ENCODE measurements at places on chromosomes 5 and 9. TPM values are rescaled to one million over a fixed set of nuclear protein-coding genes. Genes with fewer than 3 reads are reported as not detected.

Gene PFDN1
- 47.9 TPM for total RNA-seq

- peaks cover 7% of the 10 kb centered on the region for H3K4me1 ChIP-seq
- no peaks in the 10 kb centered on the region for H3K36me3 ChIP-seq
- DNase-seq, result no peak
- H3K4me3 ChIP-seq, result no peak overlapping the region
- no peak overlapping the region for H3K27ac ChIP-seq
- H3K27me3 ChIP-seq, result no peaks in the 10 kb centered on the region
These were observed 2.5 kb upstream of the CACFD1 start for GRCh38 chr9:133457233-133457632.

DNA sequence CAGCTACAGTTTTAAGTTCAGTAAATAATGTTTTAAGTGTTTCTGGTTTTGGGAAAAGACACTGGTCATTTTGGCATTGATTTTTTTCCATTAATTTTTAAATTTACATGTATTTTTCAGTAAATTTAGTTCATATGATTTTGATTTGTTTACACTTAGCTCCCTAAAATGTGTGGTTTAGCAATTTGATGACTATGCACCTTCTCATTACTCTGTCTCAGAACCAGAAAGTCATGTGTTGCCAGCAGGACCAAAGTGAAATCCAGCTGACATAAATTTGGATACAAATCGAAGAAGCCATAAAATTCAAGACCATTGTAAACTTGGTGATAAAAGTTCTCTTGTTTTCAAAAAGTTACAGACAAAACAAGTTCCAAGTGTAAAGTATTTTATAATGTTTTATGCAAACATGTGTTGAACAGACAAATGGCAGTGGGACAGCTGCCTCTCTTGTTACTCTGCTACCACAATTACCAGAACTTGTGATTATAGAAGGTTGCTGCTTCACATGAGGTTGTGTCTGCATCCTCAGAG is 354.8 kb downstream of the NR2F1-AS1 start:
- no peak for DNase-seq
- H3K27me3 ChIP-seq, result no peaks in the 10 kb centered on the region
- H3K36me3 ChIP-seq, result no peaks in the 10 kb centered on the region
- no peak overlapping the region for H3K4me3 ChIP-seq

- H3K27me3 ChIP-seq, result no peaks in the 10 kb centered on the region
- no peaks in the 10 kb centered on the region for H3K36me3 ChIP-seq
- H3K27ac ChIP-seq, result no peak overlapping the region
- no peak for DNase-seq
- H3K4me3 ChIP-seq, result no peak overlapping the region
These were observed 186.3 kb upstream of the TUSC1 start for GRCh38 chr9:25864509-25864908.

Gene CDC20B
- not detected for total RNA-seq

Gene UNC13B
- total RNA-seq, result 9.7 TPM

DNA sequence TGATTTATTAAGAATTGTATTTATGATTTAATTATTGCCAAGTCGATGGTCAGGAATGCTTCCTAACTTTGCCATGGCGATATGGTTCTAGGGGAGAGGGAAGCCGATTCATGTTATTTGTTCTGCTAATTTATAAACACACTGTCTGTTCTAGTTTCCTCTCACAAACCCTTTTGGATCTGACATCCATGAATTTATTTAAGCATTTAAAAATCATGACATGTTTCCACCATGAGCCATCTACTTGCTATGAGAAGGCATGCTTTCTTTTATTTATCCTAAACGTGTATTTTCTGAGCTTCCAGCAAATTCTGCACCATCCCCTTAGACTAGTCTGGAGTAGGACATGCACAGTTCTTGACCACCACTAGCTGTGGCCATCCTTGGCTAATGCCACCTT is 136.6 kb upstream of the STC2 start:
- H3K36me3 ChIP-seq, result no peaks in the 10 kb centered on the region
- peaks cover 17% of the 10 kb centered on the region for H3K4me1 ChIP-seq
- no peak overlapping the region for H3K27ac ChIP-seq
- H3K27me3 ChIP-seq, result no peaks in the 10 kb centered on the region

- H3K36me3 ChIP-seq, result no peaks in the 10 kb centered on the region
- H3K27me3 ChIP-seq, result peaks cover 66% of the 10 kb centered on the region
- no peak overlapping the region for H3K27ac ChIP-seq
- DNase-seq, result no peak
- peaks cover 15% of the 10 kb centered on the region for H3K4me1 ChIP-seq
These were observed 3.9 kb upstream of the BARX1 start for GRCh38 chr9:93958819-93959682.

GRCh38 chr9:68819065-68819464 is 114.0 kb downstream of the PIP5K1B start:
- H3K27me3 ChIP-seq, result no peaks in the 10 kb centered on the region
- no peak for DNase-seq
- no peak overlapping the region for H3K27ac ChIP-seq
- H3K36me3 ChIP-seq, result no peaks in the 10 kb centered on the region
- H3K4me3 ChIP-seq, result no peak overlapping the region

Gene ANKRD33B
- total RNA-seq, result 2.2 TPM

DNA sequence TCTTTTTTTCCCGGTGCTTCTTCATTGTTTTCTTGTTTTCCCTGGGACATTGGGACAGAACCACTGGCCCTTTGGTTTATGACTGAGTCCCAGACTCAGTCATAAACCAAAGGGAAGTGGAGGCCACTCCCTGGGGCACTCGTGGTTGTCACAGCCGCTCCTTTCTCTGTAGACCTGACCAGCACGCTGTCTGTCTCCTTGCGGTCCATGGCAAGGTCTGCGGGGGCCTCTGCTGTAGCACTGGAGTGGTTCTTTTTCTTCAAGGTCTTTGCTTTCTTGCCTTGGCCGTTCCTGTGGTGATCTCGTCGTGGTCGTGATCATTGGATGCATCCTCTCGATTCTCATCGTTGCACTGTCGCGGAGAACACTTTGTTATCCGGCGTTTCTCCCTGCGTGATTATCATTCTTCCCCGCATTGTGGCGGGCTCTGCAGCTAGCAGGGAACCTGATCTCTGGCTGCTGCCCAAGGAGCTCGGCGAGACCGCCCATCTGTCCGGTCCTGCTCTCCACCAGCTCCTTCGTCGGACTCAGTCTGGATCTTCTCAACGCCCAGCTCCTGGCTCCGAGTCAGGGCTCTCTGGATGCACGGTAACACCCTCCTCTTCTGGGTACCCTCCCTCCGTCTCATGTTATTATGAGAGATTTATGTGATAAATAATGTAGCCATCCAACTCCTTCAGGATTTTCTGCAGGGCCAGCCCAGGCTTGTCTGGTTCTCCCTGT is 43.5 kb upstream of the MPDZ start:
- H3K4me1 ChIP-seq, result no peaks in the 10 kb centered on the region
- DNase-seq, result no peak
- no peaks in the 10 kb centered on the region for H3K36me3 ChIP-seq
- no peak overlapping the region for H3K27ac ChIP-seq
